NCI-H1048 (cell line): ENCODE measurements at places on chromosomes 5 and 9.

- no peak for DNase-seq
These were observed 141.9 kb upstream of the ANKRD55 start for GRCh38 chr5:56375011-56375410.

- DNase-seq: no peak
These were observed 8.5 kb downstream of the ZDHHC12 start for GRCh38 chr9:128715436-128715750.

GRCh38 chr9:123431581-123431980 is 75.6 kb downstream of the CRB2 start:
- no peak for DNase-seq

DNA sequence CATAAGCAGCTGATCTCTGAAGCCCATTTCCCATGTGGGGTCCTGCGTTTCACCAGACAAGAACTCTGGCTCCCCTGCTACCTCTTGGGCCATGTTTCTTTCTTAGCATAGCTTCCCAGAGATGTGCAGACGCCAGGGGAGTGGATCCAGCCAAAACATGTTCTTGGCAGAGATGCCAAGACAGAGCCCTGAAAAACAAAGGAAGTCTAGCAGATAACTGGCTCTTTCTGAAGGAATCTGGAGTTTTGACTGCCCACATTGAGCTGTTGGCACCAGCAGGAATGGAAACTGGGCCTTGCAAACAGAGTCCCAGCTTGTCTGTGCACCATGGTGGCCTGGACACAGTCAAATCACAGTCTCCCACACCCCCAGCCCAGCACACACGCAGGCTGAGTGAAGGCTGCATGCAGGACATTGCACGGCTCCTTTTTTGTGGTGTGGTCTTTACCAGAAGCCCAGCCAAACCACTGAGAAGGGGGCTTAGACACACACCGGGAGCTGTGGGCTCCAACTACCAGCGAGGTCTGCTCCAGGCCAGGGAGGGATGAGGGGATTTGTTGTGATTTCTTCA is 114.7 kb downstream of the SNX18 start:
- no peak for DNase-seq

GRCh38 chr9:81538890-81539289 is 150.5 kb downstream of the TLE1 start:
- no peak for DNase-seq

DNA sequence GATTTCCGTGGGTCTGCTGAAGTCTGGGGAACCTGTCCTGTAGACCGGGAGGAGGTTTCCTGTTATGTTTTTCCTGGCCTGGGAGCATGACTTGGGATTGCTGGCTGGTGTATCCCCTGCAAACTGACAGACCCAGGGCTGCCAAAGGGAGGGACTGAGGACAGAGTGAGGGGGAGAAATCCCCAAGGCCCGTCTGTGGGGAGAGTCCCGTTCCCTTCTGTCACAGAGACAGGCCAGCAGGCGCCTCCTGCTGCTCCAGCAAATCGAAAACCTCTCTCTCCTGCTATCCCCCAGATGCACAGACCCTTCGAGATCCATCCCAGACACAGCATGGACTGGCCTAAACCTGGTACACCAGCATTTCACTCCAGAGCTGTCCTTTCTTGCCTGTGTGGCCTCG is 56.2 kb upstream of the ALDH1B1 start:
- no peak for DNase-seq

DNA sequence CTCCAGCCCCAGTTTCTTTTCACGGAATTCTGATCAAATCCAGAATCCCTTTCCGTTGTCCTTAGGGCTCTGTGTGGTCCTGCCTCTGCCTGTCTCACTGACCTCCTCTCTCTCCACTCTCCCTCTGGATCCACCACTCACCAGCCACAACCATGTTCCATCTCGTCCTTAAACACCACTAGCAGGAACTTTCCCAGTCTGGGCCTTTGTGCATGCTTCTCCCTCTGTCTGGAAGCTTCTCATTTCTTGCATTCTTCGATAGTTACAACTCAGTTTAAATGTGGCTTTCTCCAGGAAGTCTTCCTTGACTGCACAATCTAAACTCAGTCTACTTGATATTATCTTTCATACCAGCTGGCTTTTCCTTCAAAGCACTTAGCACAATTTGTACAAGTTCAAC is 117.7 kb upstream of the MSX2 start:
- DNase-seq: no peak
